ENCODE measurements at places on chromosomes 13 and 19. TPM values are rescaled to one million over a fixed set of nuclear protein-coding genes. Genes with fewer than 3 reads are reported as not detected.
A peak's percentile ranks its signal among the peaks of the same experiment; 100 is the strongest.

DNA sequence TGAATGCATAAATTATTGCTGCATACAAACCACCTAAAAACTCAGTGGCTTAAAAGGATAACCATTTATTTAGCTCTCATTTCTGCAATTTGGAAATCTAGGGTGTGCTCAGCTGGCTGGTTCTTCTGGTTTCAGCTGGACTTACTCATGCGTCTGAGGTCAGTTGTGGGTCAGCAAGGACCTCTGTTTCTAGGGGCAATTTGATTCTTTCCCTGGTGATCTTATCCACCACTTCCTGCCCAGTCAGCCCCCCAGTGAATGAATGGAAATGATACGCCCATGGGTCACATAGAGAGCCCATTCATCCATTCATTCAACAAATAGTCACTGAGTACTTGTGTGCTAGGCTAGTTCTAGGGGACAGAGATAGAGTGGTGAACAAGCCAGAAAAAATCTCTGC lies 9.9 kb downstream of the FXYD5 start:
- DNase-seq = no peak

DNA sequence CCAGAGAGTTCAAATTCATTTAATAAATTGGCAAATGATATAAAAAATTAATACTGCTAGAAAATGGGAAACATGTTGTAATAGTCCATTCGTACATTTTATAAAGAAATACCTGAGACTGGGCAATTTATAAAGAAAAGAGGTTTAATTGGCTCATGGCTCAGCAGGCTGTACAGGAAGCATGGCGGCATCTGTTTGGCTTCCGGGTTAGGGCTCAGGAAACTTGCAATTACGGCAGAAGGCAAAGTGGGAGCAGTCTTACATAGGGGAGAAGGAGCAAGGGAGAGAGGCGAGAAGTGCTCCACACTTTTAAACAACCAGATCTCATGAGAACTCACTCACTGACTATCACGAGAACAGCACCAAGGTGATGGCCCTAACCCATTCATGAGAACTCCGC lies 512.0 kb downstream of the DACH1 start:
- no peak for DNase-seq

- DNase-seq = peak; percentile 48
Observed at GRCh38 chr19:37007587-37008220, 70.5 kb upstream of the ZNF420 start.

DNA sequence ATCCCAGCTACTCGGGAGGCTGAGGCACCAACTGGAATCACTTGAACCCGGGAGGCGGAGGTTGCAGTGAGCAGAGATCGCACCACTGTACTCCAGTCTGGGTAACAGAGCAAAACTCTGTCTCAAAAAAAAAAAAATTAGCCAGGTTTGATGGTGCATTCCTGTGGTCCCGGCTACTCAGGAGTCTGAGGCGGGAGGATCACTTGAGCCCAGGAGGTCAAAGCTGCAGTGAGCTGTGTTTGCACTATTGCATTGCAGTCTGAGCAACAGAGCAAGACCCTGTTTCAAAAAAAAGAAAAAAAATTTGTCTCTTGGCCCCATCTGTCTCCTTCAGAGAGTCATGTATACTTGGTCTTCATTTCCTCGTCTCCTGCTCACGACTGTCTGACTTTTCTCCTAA lies 1.6 kb downstream of the CCDC97 start:
- DNase-seq = no peak

GRCh38 chr19:13051557-13052165 lies 51.0 kb downstream of the LYL1 start:
- no peak for DNase-seq

Gene ACER1
- 0.13 TPM for polyA plus RNA-seq

Gene GPR18
- polyA plus RNA-seq = 0.14 TPM

Gene POLR2E
- polyA plus RNA-seq = 109 TPM

Gene GRK1
- polyA plus RNA-seq = 0.28 TPM

Measured in forelimb muscle (tissue), 1 donor.